ENCODE measurements at places on chromosomes 6 and 20.
A peak's percentile ranks its signal among the peaks of the same experiment; 100 is the strongest.

GRCh38 chr20:62214067-62214466, 6.0 kb downstream of the HRH3 start:
- no peak for DNase-seq

- no peak for DNase-seq
Measured at GRCh38 chr6:123402052-123402451, 234.7 kb downstream of the TRDN start.

- no peak for DNase-seq
Measured at GRCh38 chr6:45084257-45084656, 243.9 kb upstream of the RUNX2 start.

- DNase-seq = peak; percentile 47
Measured at GRCh38 chr6:4088704-4089103, 9.8 kb upstream of the FAM217A start.

DNA sequence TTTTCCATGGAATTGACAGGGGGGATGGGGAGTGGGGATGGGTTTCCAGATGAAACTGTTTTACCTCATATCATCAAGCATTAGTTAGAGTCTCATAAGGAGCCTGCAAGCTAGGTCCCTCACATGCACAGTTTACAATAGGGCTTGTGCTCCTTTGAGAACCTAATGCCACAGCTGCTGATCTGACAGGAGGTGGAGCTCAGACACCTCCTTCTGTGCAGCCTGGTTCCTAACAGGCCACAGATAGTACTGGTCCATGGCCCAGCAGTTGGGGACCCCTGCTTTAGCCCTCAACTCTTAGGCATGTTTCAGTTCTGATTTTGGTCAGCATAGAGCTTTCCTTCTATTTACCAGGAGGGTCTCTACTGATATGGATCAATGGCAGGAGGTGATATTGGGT, 251.6 kb downstream of the LAMA2 start:
- no peak for DNase-seq

DNA sequence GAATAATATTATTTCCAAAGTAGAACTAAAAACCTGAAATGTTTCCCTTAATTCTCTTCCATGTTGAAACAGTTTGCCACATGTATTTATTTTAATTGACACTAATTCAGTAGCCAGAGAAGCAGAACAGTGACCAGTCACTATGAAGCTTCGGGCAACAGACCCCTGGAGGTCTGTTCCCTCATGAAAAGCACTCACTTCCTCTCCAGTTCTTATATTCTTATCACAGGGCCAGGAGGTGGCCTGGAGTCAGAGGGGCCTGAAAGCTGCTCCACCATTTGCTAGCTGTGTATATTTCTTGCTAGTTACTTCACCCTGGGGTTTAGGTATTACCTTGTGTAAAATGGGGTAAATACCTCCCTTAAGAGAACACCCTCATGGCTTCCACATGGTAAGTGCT, 49.1 kb downstream of the MAP7 start:
- DNase-seq = no peak

- DNase-seq = no peak
Measured at GRCh38 chr6:89888871-89889270, 5.4 kb upstream of the GJA10 start.

DNA sequence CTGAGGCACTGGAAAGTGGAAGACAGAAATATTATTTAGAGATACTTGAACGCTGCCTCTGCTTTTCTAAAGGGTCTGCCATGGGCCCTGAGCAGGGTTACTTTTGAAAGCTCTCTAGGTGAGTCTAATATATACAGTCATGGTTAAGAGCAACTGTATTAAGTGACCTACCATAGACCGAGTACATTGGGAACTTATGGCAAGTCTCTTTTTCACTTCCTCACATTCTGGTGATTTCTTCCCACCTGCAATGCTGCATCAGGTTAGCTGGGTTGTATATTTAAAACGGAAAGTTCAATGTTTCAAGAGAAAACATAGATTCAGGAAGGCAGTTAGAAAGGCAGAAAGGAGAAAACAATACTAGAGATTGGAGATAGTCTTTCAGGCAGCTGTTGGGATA, 154.7 kb downstream of the PHF3 start:
- no peak for DNase-seq

GRCh38 chr6:158609455-158610155, 34.9 kb downstream of the DYNLT1 start:
- DNase-seq = no peak

- no peak for DNase-seq
Measured at GRCh38 chr6:38065734-38066305, 246.3 kb downstream of the ZFAND3 start.

DNA sequence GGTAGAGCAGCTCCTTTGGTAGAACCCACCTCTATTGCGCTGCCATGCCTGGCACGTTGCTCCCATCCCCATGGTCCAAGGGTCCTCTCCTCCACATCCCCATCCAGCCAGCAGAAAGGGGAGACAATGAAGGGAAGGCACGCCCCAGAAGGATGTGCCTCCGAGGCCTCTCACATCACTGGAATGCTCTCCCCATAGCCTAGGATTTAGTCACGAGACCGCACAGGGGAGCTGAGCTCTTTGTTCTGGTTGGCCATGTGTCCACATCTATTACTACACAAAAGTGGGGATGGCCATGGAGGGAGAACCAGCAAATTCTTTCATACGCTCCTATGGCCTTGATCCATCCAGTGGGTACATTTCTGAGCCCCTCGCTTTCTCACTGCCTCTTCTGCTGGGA, 60.5 kb upstream of the SALL4 start:
- DNase-seq = no peak

DNA sequence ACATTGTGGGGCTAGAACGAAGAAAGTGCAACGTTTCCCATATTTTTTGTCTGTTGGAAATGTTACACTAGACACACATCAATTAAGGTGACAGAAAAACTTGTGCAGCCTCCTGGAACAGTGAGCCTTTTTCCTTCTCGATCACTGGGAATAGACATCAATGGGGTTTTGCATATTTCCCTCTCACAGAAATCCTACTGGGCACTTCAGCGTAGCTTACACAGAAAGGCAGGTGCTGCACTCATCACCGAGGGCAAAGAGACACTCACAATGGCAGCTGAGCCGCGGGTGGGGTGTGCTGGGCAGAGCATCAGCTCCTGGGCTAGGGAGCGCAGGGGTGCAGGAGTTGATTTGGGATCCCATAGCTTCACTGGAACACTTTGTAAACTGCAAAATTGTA, 64.5 kb downstream of the THBS2 start:
- no peak for DNase-seq

DNA sequence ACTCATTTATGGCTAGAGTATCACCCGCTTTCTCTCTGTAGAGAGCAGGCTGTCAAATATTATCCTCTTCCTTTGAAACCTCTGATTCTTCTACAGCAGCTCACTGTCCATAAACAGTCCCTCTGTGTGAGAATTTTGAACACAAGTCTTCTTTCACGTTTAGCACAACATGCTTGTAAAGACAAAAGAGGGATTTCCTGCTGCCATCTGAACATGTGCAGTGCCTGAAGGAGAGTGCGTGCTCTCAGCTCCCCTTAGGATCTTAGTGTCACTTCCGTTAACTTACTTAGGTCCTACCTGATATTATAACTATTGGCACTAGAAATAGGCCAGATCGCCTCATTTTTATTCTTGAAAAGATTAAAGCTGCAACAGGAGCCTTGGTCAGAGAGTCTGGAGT, 50.9 kb downstream of the FNDC1 start:
- no peak for DNase-seq

- DNase-seq = no peak
Measured at GRCh38 chr20:62782893-62783278, 13.4 kb upstream of the MRGBP start.

- no peak for DNase-seq
Measured at GRCh38 chr20:7790189-7790588, 150.1 kb downstream of the HAO1 start.

DNA sequence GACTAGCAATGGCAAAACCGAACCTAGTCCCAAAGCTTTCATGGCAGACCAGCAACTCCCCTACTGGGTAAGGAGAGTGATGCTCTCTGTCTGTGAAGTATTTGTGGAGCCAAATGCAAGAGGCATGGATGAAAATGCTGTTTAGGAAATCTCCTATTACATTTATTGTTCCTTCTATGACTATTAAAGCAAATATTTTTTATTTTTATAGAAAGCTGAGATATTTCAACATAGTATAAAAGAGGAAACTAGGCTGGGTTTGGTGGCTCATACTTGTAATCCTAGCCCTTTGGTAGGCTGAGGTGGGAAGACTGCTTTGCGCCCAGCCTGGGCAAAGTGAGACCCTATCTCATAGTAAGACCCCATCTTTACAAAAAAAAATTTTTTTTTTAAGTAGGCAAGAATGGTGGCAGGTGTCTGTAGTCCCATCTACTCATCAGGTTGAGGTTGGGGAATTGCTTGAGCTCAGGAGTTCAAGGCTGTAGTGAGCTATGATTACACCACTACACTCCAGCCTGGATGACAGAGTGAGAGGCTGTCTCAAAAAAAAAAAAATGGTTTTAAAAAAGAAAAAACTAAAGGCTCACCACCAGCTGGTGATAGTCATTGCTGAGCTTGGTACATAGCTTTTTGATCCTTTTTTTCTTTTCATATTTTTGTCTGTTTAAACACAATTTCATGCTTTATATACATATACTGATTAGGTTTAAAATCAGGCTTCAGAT, 11.3 kb downstream of the KDM1B start:
- DNase-seq = no peak

GRCh38 chr6:116221911-116222310, 32.0 kb downstream of the TSPYL4 start:
- DNase-seq = no peak

DNA sequence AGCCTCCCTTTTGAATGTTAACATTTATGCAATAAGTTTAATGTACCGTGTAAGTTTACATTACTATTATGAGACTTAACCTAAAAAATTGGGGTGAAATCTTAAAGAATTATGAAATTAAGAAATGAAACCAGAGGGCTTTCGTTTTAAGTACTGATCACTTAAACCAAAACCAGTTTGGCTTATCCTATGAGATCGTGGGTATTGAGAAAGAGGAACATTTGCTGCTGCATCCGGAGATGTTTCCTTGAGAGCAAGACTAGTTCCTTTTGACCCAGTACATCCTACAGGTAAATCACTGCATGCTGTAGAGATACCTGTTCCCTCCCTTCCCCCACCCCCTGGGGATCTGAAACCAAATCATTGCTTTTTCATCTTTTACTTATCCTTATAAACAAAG, 201.3 kb downstream of the ESR1 start:
- no peak for DNase-seq

- no peak for DNase-seq
Measured at GRCh38 chr6:7114744-7115458, 7.1 kb downstream of the RREB1 start.

GRCh38 chr6:109686566-109687265, 4.3 kb downstream of the AK9 start:
- DNase-seq = no peak

GRCh38 chr20:14916360-14916920, 579.0 kb upstream of the FLRT3 start:
- DNase-seq = no peak

GRCh38 chr6:73823046-73823735, 127.2 kb downstream of the CD109 start:
- DNase-seq = no peak

- no peak for DNase-seq
Measured at GRCh38 chr6:128519931-128520435, 416 bp downstream of the PTPRK start.

GRCh38 chr20:15945289-15945688, 628.0 kb downstream of the KIF16B start:
- DNase-seq = no peak

DNA sequence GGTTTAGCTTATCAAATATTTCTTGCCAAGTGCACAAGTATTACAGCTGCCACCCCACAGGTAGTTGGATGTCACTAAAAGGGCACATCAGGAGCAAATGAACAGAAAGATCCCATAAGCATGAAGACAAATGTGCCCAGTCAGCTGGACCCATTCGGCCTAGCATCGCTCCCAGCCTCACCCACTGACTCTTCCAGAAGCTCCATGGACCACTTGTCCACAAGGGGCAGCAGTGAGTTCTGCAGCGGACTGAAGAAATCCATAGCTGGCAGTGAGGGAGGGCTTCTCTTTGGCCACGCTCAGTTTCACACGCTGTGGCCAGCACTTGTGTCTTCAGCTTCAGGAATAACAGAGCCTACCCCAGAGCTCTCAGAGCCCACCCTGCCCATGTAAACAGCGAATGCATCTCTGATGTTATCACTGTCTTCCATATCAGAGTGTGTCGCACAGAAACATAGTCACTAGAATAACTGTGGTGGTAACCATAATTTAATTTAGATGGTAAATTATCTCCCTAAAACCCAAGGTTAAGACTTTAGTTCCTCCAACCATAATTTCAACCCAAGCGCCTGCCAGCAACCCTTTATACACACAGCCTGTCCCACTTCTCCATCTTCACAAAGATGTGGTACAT, 15.8 kb downstream of the CGA start:
- DNase-seq = no peak

DNA sequence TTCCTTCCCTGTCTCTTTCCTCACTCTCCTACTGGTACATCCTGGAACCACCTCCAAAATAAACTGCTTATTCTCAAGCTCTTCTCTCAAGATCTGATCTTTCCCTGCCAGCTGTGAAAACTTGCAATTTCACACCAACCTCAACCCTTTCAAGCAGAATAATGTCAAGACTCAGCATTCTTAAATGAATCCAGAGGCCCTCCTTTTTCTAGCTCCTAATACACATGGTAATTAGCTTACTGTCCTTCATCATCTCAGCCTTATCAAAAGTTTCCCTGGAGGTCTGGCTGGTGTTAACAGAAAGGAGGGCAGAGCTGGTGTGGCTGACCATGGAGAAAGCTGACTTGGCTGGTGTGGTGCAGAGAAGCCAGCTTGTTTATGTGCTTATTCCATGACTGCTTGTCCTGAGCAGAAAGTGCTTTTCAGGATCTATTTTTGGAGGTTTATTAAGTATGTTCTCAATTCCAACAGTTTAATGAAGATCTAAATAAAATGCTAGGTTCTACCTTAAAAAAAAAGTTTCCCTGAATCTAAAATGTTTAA, 50.5 kb downstream of the CFAP61 start:
- no peak for DNase-seq

DNA sequence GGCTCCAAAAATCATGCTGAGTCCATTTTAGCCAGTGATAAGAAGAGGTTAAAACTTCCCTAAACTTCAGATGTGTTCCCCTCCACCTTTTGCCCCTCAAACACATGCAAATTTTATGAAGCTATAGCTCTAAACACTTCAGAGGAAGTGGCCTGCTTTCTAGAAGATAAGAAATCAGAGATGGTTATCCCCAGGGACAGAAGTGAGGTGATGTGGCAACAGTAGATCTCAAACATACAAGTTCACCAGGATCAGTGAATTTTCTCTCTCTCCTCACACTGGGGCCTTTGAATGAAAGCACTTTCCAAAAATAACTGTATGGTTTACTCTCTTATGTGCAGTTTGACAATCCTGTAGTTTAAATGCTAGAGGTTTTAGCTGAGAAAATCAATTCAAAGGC, 332.0 kb downstream of the BTBD9 start:
- DNase-seq = no peak

- DNase-seq = no peak
Measured at GRCh38 chr6:48550603-48551002, 439.6 kb upstream of the PTCHD4 start.

- DNase-seq = no peak
Measured at GRCh38 chr20:59149678-59150504, 13.7 kb upstream of the ZNF831 start.

- no peak for DNase-seq
Measured at GRCh38 chr20:47964149-47964548, 178.9 kb upstream of the SULF2 start.

Measured in NCI-H2227 treated with DMSO at 0.1 percent for 48 hours (cell line).